ENCODE measurements at places on chromosomes 5 and 9.

DNA sequence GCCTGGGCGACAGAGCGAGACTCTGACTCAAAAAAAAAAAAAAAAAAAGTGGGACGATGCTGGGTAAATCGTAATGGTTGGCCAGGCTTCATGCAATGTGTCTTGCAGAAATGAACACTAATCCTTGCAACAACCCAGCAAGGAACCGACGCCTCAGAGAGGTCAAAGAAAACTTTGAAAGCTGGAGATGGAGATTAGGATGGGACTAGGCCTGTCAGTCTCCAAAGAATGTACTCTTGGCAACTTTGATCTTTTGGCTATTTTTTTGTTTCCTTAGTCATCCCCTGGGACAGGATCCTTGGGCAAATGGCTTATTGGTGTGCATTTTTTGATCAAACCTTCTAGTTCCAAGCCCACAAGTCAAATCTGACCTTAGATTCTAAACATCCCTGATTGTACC, 10.6 kb upstream of the PWWP2A start:
- peak; percentile 34 for DNase-seq

- no peak for DNase-seq
Observed at GRCh38 chr5:171715551-171715950, 70.1 kb upstream of the SMIM23 start.

- DNase-seq, result peak; percentile 32
Observed at GRCh38 chr5:14266171-14266570, 123.0 kb downstream of the TRIO start.

- peak; percentile 98 for DNase-seq
Observed at GRCh38 chr5:150517272-150518152, 9.6 kb downstream of the NDST1 start.

DNA sequence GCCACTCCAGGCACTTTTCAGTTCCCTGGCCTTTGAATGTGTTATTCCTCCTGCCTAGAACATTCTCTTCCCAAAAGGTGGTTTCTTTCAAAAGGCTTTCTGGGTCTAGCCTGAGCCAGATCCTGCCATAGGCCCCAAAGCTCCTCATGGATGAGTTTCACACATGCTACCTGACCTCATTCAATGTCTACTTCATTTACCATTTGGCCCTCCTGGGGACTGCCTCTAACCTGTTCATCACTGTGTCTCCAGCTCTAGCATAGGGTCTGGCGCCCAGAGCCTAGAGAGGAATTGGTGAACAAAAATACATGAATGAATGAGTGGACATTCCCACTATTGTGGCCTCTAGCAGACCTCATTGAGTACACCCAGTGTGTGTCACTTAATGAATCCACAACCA, 5.4 kb upstream of the P4HA2 start:
- no peak for DNase-seq
